ENCODE measurements at places on chromosomes 5 and 9.

GRCh38 chr9:76180541-76180940 lies 213.7 kb downstream of the RFK start:
- DNase-seq = no peak

- DNase-seq = no peak
These were observed 10.6 kb downstream of the EGFL7 start for GRCh38 chr9:136673088-136673974.

DNA sequence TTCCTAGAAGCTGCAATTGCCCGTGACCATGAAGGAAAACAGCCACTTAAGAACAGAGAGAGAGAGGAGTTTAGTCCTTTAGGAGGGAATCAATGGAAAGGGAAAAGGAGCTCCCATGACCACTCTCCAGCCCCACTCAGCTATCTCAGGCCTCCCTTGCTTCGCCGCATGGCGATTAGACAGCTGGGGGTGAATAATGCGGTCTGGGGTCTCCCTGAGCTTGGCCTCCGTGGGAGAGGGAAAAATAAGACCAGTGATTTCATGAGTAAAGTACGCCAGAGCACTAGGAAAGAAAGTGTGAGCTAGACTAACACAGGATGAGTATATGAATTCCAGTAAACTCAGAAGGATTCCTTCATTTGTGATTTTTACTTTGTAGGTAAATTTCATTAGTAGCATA lies 180.3 kb downstream of the TRIO start:
- no peak for DNase-seq

GRCh38 chr9:134890155-134890495 lies 9.5 kb downstream of the FCN2 start:
- no peak for DNase-seq

DNA sequence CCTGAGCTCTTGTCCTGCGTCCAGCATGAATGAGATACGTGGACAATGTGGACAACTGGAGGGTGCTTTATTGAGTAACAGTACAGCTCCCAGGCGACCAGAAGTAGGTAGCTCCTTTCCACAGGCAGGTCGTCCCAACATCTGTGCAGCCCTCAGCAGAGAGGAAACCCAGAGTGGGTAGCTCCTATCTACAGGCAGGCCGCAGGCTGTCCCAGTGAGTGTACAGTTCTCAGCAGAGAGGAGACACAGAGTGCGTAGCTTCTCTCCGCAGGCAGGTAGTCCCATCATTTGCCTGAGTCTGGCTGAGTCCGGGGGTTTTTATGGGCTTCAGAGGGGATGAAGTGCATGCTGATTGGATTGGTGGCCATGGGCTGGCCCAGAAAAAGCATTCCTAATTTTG lies 373.3 kb downstream of the CHSY3 start:
- DNase-seq = no peak

DNA sequence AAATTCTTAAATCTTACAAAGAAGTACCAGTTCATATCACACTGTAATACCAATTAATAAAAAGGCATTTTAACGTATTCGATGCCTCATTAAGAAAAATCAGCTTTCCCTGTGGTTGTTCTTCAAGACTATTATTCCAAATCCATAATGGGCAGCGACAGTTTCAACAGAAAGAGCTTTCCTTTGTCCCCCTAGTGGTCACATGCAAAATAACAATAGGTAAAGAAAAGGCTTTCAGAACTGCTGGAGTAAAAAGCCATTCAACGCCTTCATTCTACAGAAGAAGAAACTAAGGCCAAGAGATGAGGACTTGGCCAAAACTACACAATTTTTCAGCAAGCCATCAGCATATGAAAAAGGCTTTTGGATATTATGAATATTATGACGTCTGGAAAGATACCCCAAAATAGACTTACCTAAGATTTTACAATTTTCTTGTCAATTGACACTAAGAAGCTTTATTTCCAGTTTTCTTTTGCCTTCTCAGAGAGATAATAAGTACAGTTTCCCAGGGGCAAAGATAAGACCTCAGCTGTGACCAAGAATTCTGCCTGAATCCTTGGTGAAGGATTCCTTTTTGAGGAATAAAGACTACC lies 6.7 kb upstream of the CDH6 start:
- DNase-seq = no peak

DNA sequence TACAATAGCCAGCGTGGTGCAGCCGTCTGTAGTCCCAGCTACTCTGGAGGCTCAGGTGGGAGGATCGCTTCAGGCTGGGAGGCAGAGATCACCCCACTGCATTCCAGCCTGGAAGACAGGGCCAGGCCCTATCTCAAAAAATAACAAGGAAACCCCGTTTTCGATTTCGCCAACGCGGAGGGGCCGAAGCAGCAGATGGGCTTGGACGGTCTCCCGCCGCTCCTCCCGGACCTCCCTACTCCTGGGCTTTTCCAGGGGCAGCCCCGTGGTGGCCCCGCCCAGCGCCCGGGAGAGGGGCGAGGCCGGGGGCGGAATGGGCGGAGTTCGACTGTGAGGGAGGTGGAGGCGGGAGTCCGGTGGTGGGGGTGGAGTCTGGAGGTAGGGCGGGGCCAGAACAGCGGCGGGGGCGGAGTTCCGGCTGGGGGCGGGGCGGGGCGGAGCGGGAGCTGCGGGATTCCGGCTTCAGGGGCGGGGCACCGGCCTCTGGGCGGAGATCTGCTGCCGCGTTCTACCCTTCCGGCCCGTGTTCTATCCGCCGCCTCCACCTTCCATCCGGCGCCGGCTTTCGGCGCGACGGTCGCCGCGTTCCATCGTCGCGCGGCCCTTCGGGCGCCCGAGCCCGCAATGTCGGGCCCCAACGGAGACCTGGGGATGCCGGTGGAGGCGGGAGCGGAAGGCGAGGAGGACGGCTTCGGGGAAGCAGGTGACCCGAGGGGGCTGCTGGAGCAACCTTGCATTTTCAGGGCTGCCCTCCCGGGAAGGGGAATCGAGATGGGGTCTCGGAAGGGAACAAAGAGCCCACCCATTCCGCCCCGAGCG lies at the start of gene BBLN:
BBLN (plus strand) TSS at position 482 of the 819 bp plus-strand sequence; CDS start at position 625, 143 bp downstream.
- peak; percentile 94 for DNase-seq

DNA sequence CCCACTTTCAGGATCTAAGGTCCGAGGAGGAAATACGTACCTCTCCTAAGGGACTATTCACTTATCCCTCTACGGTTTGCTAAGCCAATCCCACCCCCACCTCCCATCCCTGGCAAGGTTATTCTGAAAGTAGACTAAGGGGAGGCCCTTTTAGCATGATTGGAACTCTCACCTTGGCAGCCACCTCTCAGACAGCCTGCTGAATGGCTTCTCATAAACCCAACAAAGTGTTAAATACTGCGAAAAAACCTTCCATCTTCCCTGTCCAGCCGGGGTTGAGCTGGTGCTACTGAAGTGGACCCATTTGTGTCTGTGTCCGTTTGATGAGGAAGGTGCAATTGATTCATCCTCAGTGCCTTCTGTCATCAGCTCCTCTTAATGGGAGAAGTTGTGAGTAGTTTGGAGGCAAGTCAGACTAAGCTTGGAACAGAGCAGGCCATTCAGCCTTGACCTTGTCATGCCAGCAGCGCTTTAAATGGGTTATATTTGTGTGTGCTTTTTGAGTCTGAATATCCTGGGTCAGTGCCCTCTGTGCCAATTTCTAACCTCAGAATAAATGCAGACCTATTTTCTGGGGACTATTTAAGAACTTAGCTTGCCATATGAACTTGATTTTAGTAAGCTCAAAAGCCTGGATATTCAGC lies 476.3 kb upstream of the ZNF608 start:
- DNase-seq = no peak

DNA sequence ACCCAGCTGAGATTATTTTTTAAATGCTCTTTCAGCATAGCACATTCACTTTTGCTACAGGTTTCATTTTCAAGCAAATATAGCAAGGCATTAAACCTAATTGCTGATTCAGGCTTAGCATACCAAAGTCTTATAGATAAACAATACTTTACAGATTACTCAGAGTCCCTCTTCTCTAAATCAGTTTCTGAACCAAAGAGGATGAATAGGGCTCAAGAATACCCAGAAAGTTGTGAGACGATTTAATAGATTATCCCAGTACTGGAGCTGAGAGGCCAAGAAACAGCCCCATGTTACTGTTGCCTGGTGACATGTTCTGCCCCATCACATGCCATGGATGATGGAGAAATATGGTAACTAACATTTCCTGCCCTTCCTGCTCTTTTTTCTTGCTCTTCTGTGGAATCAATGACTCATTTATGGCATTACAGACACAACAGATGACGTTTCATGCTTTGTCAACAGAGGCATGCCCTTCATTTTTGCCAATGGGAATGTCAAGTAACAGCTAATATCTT lies 18.1 kb upstream of the SSBP2 start:
- DNase-seq = no peak

- no peak for DNase-seq
These were observed 94.5 kb upstream of the SPATA31D4 start for GRCh38 chr9:81833563-81834345.

DNA sequence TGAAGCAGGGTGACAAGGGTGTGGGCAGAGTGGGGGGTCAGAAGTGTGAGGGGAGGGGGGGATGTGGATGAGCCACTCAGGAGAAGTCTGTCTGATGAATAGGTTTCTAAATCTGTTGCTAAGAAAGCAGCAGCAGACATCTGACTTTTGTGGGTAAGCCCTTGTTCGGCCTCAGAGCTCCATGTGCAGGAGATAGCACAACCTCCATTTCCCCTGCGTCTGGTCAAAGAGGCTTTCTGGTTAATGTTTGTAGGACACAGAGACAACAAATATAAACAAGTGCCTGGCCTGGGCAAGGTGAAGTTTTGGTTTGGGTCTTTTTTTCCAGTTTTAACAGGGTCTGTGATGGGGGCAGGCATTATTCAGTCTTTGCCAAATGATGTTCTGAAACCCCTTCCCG lies 57.0 kb upstream of the GNE start:
- DNase-seq = no peak

DNA sequence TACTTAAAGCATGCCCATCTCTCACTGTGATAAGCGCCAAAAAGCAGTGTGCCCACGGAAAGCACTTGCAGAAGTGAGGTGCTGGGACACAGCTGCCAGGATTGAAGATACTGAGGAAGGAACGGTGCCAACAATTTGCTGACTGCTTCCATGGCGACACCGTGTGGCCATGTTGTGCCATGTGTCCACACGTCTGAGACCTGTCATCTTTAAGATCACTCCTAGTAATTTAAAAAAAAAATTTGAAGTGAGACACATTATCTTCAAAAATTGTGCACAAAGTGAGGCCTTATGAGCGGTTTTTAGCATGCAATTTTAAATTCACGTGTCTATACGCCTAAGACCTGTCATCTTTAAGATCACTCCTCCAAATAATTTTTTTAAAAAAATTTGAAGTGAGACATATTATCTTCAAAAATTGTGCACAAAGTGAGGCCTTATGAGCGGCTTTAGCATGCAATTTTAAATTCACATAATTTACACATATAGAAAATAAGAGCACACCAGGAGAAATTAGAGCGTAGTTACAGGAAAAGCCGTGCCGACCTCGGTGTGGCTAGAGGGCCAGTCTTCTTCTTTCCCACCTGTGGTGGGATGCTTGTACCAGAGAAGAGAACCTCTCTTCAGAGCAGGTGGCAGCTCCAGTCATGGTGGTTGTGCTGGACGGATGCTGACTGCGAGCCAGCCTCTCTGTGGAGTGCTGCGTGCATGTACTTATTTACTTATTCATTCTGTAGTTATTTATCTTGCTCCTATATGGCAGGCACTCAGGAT lies 21.4 kb upstream of the FLT4 start:
- peak; percentile 49 for DNase-seq

GRCh38 chr9:133278161-133279114 lies 3.4 kb upstream of the ABO start:
- no peak for DNase-seq

- DNase-seq = no peak
These were observed 65.5 kb upstream of the SPTLC1 start for GRCh38 chr9:92180669-92181181.

DNA sequence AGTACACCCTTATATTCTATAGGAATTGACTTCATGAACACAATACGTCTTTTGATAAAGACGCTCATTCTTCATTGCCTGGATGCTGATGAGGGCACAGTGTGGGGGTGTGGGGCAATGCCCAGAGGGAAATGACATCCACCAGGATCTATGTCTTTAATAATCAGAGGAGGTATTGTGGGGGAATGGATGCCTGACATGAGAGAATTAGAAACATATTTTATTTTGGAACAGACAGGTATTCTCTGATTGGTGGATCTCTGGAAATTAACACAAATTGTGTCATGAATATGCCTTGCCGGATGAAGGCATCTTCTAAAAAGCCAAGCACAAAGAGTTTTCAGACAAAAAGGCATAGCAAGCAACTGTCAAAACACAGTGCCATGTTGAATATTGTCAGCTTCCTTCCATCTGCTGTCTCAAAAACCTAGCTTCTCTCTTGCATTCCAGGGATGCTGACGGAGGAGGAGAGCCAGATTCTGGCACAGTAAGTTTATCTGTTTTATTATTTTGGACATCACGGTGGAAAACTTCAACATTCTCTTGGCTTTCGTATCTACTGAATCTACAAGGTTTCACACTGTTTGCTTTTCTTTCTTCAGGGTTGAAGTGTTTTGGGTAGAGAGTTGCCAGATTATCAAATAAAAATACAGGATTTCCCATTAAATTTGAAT lies 3.9 kb upstream of the C5orf58 start:
- DNase-seq = no peak

- DNase-seq = no peak
These were observed 161.7 kb downstream of the MAST4 start for GRCh38 chr5:66757834-66758371.

DNA sequence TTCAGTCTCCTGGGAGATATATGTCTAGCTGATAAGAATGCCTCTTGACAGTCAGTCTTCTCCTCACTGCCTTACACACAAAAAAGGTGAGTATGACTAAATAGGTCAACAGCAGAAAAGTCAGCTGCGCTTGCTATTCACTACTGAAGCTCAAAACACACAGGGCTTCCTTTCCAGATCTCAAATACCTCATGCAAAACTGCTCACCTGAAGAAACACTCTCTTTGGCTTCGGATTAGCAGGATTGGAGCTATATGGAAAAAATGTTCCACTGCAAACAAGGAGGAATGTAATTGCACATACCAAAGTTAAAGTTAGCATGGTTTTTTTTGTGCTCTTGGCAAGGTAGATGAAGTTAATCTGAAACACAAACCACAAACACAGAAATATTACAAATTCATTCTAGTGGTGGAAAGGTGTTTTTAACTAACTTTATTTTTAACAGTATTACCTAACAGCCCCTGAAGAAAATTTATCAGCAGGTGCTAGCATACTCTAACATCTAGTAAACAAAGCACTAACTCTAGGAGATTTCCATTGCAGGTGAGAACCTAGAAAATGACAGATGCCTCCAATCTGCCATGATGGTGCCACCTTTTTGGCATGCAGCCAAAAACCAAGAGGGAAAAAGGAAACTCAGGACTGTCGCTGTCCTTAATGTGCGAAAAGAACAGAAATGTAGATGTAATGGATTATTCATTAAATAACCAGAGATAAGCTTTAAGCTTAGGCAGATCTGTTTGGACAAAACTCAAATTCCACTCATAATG lies 31.8 kb downstream of the ERMP1 start:
- DNase-seq = no peak

DNA sequence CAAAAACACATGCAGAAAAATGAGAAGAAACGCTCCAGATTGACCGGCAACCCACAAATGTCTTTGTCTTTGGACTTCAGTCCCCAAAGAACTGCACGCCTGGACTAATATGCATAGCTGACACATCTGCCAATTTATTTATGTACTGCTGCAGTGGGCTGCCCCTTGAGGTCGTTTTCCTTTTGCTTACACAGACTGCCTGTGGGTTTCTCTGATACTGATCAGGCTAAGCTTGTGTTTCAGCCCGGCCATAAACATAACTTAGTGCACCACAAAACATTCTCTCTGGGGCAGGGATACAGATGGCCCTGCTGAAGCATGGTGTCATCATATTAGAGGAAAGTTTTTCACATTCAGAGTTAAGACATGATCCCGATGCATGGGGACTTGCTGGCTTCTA lies 75.4 kb downstream of the NUDT12 start:
- DNase-seq = no peak

GRCh38 chr9:84897362-84898094 lies 228.0 kb downstream of the NTRK2 start:
- no peak for DNase-seq
